SK-MEL-5 (cell line): ENCODE measurements at places on chromosomes 13 and 19. TPM values are rescaled to one million over a fixed set of nuclear protein-coding genes. Genes with fewer than 3 reads are reported as not detected.

RNF17 gene
- not detected in 2 replicates for total RNA-seq

GRCh38 chr13:44141725-44142539 lies 231.7 kb upstream of the SERP2 start:
- peak; percentile 94 for DNase-seq

SLC7A10 gene
- total RNA-seq, result not detected in 2 replicates

IFNL1 gene
- total RNA-seq, result not detected in 2 replicates

GRCh38 chr13:94395860-94396259 lies 83.6 kb downstream of the DCT start:
- no peak for DNase-seq

SLITRK5 gene
- 0.24 TPM in 2 replicates for total RNA-seq

DNA sequence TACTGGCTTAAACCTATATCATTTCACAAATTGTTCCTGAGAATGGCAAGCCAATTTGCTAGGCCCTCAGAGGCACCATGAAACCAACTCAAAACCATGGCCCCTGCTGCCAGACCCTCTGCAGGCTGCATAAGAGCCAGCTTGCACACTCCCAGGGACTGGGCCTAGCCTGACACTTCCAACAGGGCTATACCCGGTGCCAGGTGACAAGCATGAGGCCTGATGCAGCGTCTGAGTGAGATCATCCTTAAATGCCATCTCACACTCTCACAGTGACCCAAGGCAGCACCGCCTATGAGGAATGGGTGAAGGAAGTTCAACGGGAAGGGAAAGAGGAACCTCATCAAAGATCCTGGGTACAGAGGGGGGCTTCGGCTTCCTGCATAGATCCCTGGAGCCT lies 65.6 kb downstream of the C13orf42 start:
- no peak for DNase-seq

DNA sequence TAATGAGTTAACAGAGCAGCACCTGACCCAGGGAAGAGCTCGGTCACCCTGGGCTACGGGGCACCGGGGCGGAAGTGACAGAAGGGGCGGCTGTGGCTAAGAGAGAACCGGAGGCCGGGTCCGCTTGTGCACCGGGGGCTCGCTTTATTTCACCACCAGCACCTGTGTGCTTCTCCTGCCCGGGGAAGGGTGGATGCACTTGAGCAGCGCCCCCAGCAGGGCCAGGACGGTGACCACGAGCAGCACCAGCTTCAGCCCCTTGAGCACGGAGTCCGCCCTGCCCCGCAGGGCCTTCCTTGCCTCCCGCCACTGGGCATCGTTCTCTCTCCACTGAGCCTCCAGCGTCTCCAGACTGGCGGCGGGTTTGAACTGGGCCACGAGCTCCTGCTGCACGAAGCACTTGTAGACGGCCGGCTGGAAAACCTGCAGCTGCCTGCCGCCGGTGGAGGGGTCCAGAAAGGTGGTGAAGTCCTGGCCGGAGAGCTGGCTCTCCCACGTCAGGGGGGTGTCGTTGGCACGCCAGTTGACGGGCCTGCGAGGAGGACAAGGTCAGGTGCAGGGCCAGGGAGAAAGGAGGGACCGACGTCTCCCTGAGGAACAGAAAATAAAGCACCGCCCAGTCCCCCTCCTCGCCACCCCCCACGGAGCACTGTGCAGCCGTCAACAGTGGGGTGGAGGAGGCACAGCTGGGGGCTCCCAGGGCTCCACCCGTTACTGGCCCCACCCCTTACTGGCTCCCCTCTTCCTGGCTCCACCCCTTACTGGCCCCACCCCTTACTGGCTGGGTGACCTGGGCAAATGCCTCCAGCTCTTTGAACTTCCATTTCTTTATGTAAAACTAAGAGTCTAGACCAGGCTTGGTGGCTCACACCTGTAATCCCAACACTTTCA lies 3.6 kb downstream of the FAM187B start:
- DNase-seq, result no peak

CYP2B6 gene
- 0.13 TPM in 1 of 2 replicates, not detected in the other for total RNA-seq

DNA sequence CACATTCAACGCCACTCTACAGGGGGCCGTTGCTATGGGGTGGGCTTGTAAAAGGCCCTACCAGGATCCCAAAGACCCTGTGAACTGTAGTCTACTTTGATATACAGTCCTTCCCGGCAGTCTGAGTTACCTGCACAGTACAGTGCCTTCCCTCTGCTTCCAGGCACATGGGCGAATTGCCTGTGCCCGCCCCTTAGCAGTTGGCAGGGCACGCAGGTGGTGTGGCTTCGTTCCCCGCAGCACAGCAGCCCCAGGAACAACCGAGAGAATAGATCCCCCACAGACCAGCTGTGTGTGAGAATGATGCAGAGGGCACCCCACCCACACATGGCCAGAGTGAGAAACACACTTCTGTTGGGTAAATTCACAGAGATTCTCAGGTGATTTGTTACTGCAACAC lies 60.6 kb downstream of the MRPL57 start:
- DNase-seq, result no peak
